NCI-H1092 treated with DMSO at 0.1 percent for 48 hours (cell line): ENCODE measurements at places on chromosomes 7 and 10.

DNA sequence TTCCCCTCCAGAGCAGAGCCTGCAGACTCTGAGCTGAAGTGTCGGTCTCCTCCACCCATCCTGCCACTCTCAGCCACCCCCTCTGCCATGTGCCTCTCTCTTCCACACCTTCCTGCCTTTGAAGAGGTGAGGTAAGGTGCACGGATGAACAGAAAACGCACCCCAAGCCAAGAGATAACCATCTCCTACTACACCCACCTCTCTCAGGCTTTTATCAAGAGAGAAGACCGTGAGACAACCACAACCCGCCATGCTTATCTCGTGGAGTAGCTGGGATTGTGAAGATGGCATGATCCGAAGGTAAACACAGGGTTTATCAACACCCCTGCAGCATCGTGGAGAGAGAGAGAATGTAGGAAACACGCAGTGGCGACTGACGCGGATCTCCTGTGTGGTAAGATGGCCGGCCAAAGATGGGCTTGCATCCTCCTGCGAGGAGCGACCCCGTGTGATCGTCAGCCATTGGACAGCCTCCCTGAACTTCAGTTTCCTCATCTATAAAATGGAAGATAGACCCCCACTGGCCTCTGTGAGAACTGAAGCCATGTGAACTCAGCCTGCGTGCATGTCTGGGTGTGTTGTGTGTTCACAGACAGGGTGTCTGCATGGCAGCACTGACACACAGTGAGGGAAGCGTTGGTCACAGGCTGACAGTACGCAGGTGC, 219.0 kb downstream of the DIP2C start:
- no peak for DNase-seq

DNA sequence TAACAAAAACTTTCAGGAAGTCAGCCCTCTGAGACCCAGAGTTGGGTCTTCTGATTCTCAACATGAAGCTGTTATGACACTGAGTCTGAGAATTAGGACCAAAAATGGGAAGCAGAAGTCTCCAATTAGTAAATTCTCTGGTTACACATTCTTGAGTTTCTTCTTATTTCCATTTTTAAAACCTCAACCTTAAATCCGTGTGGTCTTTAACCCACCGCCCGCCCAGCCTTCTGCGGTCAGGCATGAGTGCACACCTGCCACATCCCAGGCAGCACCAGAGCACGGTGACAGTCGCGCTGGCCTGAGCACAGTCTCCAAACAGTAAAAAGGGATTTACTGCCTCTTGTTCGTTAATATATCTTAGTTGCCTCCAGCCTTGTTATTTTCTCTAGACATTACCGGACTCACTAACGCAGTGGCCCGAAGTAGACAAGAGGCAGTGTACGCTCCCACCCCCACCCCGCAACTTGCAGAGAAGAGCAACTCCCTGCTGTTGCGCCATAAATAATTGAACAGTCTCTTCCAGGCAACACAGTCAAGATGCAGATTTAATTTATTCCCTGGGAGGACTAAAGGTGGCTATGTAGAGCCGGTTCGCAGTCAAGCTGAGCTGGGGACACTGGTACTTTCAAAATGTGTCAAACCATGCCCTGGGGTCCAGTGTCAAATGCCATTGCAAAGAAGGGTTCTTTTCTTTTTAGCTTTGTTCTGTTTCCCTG, 147.0 kb upstream of the CELF2 start:
- no peak for DNase-seq

GRCh38 chr10:78745441-78745840, 323.3 kb upstream of the ZMIZ1 start:
- DNase-seq = no peak

DNA sequence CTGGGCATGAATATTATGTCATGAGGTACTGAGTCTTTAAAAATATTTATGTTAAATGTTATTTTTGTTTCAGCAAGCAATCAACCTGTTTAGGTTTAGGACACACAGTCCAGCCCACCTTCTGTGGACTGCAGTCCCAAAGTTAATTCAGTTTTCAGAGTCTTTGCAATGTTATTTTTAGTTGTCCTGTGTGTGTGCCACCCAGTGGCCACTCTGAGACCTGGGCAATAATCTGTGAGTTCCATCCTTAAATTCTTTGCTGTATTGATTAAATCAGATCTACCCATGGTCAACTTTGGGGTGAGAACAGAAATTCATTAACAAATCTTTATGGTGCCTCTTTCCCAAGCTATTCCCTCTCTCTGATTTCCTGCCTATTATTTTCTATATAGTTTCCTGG, 415.1 kb downstream of the CCSER2 start:
- DNase-seq = no peak

DNA sequence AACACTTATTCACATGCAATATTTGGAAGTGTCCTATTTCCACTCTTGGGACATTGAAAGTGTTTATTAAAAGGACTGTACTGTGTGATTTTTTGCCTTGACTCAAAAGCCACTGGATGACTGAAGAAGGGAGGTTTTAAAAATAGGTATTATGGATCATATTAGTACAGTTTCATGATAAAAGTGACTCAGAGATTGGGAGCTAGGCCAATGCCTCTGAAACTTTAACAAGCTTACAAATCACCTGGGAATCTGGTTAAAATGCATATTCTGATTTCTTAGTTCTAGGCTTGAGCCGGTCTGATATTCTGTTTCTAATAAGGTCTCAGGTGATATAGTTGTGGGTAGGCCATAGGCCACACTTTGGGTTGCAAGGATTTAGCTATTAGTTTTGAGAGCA, 191.2 kb downstream of the PLXDC2 start:
- no peak for DNase-seq

DNA sequence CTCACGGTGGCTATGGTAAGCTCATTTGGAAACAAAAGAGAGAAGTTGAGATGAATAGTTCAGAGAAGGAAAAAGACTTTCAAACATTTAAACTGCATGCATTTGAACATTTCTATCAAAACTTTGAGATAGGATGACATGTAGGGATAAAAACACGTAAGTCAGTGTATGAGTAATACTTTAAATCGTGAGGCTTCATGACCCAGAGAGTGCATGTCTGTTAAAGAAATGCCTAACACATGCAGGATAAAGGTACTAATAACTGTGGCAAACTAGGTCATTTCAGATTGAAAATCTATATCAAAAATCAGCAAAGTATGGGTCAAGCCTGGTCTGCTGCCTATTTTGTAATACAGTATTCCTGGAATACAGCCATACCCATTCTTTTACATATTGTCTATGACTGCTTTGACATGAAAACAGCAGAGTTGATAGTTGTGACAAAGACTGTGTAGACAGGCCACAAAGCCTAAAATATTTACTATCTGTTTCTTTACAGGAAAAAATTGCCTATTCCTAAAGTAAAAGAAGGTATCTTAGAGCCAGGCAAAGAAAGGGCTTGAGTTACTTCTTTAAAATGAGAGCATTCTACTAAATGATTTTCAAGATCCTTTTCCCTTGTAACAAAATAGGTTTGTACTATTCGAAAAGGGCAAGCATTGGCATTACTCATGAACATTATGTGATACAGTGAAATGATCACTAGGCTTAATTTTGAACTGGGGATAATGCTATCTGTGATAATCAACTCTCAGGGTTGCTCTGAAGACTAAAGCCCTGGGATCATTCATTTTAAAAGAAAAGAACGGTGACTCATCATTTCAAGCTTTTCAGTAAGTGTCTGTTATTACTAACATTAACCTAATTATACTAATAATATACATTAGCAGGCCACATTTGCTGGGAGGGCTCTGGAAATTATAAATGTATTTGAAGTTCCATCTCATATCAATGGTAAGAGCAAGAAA, 185.9 kb downstream of the CRPPA start:
- no peak for DNase-seq

DNA sequence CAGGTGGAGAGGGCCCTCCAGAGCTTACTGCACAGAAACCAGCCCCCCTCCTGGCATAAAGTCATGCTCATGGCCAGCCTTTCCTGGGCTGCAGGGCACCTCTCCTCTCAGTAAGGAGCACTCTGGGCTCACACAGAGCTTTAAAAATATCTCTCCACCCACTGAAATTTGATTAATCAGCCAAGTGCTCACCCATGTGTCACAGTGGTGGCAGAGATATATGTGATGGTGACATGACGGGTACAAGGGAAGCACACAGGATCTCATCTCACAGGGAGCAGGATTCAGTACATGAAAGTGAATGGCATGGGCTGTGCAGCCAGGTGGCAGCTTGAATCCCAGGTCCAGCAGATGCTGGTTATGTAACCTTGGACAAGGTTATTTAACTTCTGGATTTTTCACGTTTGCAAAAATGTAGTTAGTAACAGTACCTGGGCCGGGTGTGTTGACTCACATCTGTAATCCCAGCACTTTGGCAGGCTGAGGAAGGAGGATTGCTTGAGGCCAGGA, 144.8 kb downstream of the CALN1 start:
- DNase-seq = no peak

DNA sequence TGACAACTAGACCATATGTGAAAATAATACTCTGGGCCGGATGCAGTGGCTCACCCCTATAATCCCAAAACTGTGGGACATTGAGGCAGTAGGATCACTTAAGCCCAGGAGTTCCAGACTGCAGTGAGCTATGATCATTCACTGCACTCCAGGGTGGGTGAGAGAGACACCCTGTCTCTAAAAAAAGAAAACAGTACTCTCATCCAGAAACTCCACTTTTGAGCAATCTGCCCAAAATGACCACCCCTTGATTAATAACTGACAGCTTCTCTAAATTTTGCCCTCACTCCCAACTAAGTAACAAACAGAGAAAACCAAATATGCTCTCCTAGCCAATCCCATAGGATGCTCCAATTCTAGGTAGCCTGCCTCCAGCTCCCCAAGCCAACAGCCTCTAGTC, 62.5 kb upstream of the AKR1E2 start:
- no peak for DNase-seq

DNA sequence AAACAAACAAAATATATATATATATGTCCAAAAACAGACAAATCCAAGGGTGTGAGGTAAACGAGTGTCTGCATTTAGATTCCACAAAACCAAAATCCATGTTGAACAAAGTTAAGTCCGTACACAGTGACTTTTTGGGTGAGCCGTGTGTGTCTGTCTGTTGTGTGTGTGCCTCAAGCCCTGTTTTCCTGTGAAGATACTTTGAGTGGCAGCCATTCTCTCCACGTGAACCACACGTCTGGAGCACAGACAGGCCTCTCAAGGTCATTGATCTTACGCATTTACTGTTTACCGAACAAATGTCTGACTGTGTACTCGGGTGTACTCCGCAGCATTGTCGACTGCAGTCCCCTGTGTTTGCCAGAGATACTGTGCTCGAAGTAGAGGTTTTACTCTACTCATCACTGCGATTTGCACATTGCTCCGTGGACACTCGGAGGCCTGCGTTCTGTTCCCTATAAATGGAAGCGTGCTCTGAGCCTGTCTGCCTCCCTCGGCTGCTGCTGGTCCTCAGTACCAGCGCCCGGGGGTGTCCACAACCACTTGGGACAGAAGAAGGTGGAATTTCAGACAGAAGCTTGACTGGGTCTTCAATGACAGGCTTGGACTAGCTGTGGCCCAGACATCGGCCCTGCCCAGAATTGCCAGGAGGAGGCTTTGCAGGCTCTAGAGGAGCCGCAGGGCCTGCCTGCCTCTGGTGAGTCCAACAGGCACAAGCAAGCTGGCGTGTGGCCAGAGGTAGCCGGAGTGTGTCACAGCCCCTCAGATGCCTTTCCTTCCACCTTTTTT, 22.1 kb downstream of the CYP17A1 start:
- no peak for DNase-seq

DNA sequence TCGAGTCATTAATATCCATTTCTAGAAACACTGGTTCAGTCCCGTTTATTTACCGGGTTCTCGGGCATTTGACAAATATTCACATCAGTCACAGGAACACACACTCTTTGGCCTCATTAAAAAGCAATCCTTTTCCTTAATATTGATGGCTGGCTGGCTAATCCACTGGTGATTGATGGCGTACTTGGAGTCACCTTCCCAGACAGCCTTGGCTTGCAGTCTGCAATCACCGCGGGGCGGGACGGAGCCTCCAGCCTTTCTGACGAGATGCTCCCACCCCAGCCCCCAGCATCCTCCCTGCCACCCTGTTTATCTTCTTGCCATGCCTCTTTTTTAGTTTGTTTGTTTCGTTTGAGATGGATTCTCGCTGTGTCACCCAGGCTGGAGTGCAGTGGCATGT, 36.6 kb downstream of the SRRM3 start:
- no peak for DNase-seq

- DNase-seq = no peak
Measured at GRCh38 chr10:33496096-33496495, 161.6 kb upstream of the NRP1 start.

- DNase-seq = no peak
Measured at GRCh38 chr10:43193496-43194080, 55.3 kb downstream of the CSGALNACT2 start.
